ENCODE measurements at places on chromosomes 16 and 17.

DNA sequence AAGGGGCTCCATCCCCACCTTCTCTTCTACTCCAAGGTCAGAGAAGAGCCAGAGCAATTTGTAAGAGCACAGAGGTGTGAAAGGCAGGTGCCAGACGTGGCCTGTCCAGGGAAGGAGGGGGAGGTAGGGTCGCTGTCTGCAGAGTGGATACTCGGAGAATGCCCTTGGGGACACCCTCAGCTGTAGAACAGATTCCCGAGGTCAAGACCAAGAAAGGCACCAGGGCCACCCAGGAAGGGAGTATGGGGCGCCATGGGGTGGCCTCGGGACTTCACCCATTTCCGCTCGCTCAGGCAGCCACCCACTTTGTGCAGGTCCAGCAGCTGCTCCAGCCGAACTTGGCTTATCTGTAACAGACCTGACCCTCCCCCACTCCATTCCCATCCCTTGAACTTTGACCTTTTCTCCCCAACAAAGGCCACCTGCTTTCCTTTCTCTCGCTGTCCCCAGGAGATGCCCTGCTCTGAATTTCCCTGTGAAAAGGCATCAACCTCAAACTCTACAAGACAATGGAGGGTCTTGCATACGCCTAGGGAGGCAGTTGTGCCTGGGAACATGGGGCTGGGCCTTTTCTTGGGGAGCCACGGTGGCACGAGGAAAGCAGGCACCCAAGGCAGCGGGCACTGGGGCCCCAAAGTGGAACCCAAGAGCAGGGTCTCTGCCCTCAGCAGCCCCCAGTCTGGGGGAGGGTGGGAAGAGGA is 11.3 kb upstream of the AXIN2 start:
- no peak for DNase-seq

DNA sequence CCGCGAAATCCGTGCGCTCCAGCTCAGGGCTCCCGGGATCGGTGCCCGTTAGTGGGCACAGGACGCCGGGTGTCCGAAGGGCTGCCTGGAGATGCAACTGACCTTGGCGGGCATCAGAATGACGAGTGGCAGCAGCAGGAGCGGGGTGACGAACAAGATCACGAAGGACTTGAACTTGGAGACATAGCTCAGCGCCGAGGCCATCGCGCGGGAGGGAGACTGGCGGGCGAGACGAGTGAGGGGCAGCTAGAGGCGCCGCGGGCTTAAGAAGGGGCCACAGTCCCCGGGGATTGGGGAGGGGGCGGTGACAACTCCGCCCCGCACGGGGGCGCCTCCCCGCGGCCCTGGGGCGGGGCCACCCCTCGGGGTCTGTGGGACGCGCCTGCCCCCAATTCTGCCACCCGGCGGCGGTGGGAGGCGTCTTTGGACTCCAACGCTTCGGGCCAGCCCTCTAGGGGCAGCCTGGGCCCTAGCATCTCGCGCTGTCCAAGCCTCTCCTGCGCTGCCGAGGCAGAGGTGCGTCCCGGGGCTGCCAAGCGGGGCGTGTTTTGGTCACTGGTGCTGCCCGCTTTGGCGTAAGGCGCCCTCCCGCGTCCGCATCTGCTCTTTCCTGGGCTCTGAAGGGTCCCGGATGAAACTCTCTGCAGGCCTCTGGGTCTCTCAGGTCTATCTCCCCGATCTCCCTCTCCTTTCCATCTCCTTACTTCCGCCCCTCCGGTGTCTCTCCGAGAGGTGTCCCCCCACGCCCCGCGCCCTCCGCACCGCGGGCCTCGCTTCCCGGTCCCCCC is at the start of gene SLC13A5:
Gene SLC13A5, minus strand, starts transcription at position 240 of the 788 bp plus-strand sequence. Its CDS starts 36 bp downstream, at position 204.
- DNase-seq, result no peak

GRCh38 chr16:30741461-30741914 is 6.7 kb upstream of the PHKG2 start:
- DNase-seq, result peak; percentile 38

DNA sequence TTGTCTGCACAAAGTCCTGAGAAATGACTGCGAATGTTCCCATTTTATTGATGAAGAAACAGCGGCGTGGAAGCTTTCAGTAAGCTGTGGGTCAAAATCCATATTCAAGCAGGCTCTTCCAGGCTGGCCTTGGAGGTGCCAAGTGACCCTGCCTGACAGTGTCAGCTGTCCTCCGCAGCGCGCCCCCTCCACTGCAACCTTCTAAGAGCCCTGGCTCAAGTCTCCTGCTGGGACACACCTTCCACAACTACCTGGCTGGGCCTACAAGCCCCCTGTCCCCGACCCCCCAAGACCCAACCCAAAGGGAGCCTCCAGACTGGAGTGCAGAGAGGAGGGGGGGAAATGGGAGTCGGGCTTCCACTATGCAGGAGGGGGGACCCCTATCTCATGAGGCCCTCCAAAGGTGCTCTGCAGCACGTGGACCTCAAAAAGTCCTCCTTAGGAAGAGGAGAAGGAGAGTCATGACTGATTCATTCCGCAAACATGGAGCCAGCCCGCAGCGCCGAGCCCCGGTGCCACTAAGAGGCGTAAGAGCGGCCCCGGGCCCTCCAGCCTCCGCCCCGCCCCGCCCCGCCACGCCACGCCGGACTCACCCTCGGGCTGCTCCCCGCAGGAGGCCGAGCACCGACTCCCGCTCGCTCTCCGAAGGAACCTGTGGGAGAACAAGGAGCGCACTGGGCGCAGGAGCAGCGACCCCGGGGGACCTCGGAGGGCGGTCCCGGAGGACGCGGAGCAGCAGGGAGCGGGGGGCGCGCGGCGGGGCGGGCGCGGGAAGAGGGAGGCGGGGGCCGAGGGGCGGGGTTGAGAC is 574 bp downstream of the MPP3 start:
- no peak for DNase-seq

- DNase-seq, result no peak
These were observed 41.6 kb downstream of the DNAH9 start for GRCh38 chr17:11639736-11640462.
